Fibroblast of the aortic adventitia (primary cell): ENCODE measurements at places on chromosomes 16 and 17. TPM values are rescaled to one million over a fixed set of nuclear protein-coding genes. Genes with fewer than 3 reads are reported as not detected.

- DNase-seq: no peak
These were observed 12.8 kb downstream of the SLC6A2 start for GRCh38 chr16:55668340-55669281.

DNA sequence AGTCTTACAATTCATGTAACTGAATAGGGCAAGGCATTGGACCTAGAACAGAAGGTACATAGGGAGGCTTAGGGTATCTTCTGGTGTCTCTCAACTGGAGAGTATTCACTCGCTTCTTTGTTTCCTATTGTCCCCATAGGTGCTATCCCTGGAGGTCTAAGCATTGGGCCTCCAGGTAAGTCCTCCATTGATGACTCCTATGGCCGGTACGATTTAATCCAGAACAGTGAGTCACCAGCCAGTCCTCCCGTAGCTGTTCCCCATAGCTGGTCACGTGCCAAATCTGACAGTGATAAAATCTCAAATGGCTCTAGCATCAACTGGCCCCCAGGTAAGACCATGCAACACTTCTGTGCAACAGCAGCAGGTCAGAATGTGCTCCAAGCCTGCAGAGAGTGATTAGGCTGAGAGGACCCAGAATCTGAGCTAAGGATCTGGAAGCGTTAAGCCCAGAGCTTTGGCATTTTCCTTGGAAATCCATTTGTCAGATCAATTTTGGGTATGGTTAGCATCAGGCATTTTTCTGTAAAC, 35.7 kb downstream of the TMC6 start:
- DNase-seq: no peak

DNA sequence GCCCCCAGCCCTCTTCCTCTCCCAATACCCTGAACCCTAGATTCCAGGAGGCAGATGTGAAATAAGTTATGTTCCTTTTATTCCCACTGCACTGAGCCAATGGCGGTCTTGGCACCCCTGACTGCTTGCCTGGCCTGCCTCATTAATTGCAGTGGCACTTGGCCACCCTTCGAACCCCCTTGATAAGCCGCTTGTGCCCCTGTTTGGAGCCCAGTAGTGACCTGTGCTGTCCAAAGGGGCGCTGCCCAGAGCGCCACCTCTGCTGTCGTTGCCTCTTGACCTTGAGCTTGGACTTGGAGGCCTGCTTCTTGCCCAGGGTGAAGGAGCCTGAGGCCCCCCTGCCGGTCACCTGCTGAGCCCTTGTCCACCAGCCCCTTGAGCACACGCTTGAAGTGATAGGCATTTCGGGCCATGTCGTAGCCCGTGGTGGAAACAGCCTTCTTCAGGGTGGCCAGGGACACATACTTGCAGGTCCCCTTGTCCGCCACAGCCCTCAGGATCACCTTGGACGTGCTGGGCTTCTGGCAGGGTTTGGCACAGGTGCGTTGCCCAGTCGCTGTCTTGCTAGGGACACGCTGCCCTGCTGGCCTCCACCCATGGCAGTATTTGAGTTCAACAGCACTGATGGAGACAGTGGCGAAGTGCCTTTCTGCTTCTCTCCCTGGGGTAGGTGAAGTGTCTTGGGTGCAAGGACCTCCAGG, 5.7 kb downstream of the SGCA start:
- DNase-seq: no peak

DNA sequence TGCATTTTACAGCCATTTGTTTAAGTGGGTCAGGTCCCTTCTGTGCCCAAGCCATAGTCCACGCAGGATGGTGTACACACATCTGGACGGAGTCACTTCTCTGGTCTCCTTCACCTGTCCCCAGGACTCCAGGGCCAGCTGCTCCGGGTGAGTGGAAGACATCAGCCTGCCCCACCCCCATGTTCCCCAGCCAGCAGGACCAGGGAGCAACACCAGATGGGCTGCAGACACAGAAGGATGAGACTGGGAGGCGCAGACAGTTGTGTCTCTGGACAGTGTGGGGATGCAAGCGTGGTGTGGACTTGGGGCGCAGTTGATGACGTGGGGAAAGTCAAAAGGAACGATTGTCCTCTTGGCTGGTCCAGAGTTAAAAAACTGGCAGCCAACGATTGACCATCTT, 24.6 kb upstream of the WFDC1 start:
- DNase-seq: no peak

The ITGB4 gene
- total RNA-seq: 0.09 and 0.16 TPM in 2 replicates
